ENCODE measurements at places on chromosomes 2 and 18. TPM values are rescaled to one million over a fixed set of nuclear protein-coding genes. Genes with fewer than 3 reads are reported as not detected.

Gene KCNE4
- total RNA-seq = 23.8 TPM

DNA sequence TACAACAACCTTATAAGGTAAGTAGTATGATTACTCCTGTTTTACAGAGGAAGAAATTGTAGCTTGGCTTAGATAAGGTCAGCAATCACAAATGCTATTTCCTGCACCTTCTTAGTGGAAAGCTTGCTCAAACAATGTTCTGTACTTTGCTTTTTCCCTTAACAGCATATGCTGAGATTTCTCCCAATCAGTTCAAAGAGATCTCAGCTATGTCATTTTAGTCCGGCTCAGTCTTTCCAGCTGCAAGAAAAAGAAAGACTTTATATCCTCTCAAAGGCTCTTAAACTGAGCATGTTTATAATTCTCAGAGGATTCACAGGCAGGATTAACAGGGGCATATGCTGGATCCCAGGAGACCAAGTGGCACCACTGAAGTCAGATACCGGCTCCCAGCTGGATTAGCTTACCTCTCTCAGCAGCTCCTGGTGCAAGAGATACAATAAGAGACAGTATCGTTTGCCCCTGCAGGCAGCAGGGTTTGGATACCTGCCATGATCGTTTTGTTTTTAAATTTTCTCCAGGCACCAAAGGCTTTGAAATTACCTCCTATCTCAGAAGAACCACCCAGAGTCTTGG, 29.5 kb downstream of the KIAA2012 start:
- DNase-seq = no peak

DNA sequence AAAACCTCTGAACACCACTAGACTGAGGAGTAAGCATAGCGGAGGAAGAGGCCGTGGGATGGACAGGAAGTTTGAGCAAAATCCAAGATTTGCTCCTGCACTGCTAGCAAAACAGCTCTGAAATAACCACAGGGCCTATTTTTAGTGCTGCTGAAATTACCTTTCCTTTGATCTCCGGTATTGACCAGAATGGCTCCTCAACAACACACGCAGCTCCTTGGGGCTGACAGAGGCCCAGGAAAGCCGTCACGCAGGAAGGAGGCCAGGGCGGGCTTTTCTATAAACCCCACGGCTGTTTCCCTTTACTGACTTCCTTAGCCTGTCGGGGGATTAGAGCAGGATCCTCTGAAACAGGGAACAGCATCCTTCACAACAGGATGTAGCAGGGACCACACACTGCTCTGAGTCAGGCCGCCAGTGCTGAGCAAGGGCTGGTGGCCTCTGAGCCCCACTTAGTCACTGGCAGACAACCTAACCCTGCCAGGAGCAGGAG, 80.8 kb upstream of the LCLAT1 start:
- DNase-seq = no peak

DNA sequence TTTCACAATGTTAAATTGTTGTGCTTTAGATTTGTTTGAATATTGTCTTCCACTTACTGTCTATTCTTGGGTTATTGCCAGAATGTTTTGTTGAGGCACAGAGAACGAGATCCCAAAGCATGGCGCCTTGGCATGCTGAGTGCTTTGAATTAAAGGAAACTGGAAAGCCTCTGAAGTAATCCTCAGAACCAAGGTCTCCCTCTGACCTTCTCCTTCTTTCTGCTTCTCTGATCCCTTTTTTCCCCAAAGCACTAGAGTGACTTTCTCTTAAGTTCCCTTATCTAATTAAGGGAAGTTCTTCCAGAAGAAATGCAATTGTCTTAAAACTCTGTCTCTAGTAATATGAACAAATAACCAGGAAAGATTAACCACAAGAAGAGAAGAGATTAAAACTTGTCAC, 214.7 kb downstream of the SPP2 start:
- DNase-seq = no peak

All from spinal cord (tissue), 10 donors.